Calu3 (cell line): ENCODE measurements at places on chromosomes 16 and 17.

- DNase-seq = no peak
Measured at GRCh38 chr16:58039829-58040495, 14.4 kb downstream of the MMP15 start.

- DNase-seq = no peak
Measured at GRCh38 chr17:42608305-42609181, 631 bp downstream of the RETREG3 start.

- DNase-seq = peak; percentile 18
Measured at GRCh38 chr16:30567160-30567990, 4.1 kb downstream of the ZNF688 start.

GRCh38 chr16:3618769-3619141, 7.3 kb upstream of the SLX4 start:
- DNase-seq = no peak
